Cortex of kidney (tissue), 1 donor: ENCODE measurements at places on chromosomes 11 and 22.

DNA sequence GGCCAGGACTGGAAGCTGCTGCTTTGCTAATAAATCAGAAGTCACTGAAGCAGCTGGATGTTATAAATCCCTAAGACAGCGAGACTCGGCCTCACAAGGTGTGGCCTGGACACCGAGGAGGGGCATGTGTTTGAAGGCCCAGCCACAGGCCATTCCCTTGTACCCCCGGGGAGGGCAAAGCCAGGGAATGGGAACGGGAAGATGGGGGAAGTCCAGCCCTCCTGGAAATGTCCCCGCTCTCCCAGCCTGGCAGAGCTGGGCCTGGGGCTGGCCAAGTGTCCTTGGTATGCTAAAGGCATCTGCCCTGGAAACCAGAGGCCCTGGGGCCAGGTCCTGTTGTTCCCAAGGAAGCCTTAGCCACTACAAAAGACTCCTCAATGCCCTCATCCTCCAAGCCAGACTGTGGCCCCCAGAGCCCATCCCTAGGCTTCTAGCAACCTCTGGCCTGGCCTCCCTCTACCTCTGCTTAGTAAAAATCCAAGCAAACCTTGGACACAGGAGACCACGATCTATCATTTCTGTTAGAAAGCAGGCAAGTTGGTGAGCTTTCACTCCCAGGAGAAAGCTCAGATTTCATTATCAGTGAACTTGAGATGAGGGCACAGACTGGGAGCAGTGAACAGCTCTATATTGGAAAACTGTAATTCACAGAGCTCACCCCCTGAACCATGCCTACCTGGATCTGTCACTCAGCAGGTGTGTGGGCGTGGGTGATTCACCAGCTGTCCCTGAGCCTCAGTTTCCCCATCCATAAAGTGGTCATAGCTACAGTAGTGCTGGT, 11.0 kb downstream of the CHST1 start:
- DNase-seq, result no peak

- no peak for DNase-seq
Measured at GRCh38 chr11:46612326-46612725, 4.7 kb downstream of the HARBI1 start.

DNA sequence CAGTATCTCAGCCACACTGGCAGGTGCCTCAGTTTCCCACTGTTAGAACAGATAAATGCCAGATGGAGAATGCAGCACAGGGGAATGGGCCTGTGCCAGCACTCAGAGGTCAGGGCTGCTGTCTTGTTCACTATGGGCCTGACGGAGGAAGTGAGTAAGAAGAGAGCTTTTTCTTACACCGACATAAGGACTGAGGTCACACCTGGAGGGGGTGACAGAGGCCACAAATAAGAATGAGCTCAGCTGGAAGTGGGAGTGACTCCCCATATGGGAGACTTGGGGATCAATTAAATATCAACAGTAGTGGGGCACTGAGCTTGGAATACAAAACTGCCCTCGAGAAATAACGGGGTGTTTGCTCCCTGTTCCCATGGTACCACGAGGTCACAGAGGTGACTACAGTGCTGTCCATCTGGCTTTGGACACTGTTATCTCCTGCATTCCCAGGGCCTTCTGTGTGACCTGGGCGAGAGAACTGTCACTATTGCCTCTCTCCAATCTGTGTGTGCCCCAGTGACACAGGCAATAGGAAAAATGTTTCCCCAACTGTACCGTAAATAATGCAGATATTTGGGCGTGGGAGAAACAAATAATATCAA, 94.1 kb upstream of the NNMT start:
- DNase-seq, result no peak

- DNase-seq, result no peak
Measured at GRCh38 chr22:29311464-29312217, 3.9 kb downstream of the RASL10A start.
